GM03348 (cell line): ENCODE measurements at places on chromosomes 6 and 20.

DNA sequence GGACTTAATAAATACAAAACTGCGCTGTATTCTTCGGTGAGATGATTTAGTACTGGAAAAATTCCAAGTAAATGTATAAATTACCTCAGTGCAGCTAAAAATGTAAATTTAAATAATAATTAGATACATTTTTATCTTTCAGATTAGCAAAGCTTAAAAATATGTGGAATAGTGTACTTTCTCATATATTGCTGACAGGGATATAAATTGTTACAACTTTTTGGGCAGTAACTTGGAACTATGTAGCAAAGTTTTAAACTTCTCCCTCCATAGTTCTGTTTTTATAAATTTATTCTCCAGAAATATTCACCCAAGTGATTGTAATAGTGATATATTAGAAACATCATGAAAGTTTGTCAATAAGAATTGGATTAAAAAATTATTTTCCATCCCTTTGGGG is 384.6 kb upstream of the CITED2 start:
- no peak for DNase-seq

DNA sequence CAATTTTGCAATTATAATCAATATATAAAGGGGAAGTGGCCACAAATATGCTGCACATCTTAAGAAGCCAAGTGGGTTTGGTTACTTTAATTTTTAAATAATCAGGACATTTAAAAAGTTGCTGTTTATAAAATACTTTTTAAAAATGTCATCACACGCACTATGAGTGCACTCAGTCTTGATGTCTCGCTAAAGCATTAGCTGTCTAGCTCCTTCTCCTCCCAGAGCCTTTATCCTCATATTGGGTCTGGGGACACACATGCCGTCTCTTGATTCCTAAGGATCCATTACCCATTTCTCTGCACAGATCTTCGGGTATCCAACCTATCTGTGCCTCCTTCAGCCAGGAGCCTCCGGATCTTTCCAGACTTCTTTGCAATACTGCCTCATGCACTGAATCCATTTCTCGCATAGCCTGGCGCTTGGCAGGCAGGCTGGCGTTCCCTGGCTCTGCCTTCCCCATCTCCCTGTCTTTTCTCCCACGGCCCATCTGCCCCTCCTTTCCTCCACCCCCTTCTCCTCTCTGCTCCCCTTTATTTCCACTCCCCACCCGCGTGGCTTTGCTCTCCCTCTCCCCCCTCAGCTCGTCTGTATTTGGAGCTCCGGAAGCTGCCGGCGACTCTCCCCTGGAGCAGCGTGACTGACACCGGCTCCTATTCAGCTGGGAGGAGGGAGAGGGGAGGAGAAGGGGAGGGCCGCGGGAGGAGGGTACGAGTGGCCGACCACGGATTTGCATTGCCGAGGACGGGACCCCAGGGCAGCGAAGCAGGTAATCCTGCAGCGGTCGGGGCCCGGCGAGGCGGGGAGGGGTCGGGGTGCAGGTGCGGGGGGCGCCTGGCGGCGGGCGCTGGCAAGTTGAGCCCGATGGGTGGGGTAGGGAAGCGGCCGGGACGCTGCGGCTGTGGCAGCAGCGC is at the start of gene CAP2:
TSS of gene CAP2 (plus strand) at position 618 of the 914 bp plus-strand sequence. CDS start 27,961 bp downstream, outside the sequence.
- peak; percentile 84 for DNase-seq

GRCh38 chr6:4780360-4780812 is 4.2 kb downstream of the CDYL start:
- DNase-seq, result no peak

- no peak for DNase-seq
Observed at GRCh38 chr6:124356811-124357210, 553.1 kb downstream of the NKAIN2 start.

DNA sequence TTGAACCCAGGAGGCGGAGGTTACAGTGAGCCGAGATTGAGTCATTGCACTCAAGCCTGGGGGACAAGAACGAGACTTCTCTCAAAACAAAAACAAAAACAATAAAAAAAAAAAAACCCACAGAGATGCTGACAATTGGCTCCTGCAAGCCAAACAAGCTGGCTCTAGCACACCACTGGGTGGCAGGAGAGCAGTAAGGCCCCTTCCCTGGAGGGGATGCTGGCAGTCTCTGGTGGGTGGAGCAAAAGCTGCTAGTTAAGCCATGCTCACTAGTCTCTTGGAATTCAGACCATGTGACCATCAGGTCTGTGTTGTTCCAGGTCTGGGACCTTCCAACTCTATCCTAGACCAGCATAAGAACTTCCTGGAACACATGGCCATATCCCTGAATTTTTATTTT is 18.9 kb upstream of the DSN1 start:
- peak; percentile 60 for DNase-seq

DNA sequence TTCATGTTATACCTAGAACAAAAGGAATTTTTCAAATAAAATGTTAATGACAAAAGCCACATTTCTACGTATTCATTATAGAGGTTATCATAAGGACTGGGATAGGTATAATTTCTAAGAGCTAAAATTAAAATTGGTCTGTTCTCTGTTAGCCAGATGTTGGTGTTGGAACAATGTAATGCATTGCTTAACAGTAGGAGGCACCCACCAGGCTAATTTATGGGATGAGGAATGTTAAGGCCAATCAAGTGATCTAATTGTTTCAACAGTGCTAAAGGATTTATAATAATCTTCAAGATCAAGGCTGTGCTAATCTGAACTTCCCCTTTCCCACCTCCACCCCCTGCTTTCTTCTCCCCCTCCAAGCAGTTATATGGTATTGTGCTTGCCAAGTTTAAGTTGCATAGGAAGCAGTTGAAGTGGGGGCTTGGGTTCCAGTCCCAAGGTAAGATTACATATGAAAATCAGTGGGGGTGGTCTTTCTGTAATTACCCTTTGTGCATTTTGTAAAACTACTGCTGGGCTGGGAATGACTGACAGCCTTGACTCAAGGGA is 89.2 kb upstream of the BACH2 start:
- DNase-seq, result no peak

DNA sequence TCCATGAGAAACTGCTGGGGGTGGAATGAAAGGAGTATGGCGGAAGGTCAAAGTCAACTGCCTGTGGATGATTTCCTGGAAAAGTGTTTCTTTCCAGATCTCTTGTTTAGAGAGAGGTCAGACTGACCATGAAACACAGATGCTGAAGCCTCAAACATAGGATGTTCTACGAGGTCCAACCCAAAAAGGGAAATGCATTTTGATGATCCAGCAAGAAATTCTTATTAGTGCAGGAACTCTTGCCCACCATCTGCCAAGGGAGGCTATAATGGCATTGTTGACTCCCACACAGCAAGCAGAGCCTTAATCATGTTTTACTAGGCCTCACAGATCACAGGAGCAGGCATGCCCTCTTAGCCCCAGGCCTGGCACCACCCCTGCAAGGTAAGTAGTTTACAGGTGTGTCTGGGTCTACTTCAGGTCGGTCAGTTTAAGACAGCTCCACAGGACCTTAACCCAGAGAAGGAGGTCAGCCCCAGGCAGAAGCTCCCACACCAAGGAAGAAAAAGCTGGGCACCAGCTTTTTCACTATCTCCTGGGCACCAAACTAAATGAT is 67.6 kb upstream of the CNKSR3 start:
- DNase-seq, result no peak

- DNase-seq, result no peak
Observed at GRCh38 chr20:3660262-3661059, 2.7 kb downstream of the GFRA4 start.

GRCh38 chr6:89281779-89282246 is 33.3 kb downstream of the GABRR2 start:
- DNase-seq, result no peak

DNA sequence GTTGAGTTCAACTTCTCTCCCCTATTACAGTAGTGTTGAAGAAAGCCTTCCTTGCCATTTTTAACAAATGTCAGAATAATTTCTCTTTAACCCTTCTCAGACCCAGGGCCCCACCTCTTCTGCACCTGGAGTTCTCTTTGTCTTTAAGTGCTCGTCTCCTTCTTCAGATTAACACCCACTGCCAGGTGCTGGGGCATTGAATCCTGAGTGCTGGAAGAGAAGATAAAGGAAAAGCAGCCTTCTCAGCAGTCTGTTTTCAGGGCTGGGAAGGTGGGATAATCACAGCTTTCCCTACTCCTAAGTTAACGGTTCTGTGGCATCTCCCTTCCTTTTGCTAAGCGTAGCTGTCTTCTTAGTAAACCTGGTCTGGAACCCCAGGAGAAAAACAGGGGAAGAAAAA is 114.6 kb upstream of the TAB2 start:
- DNase-seq, result no peak

- DNase-seq, result no peak
Observed at GRCh38 chr6:150026976-150027805, 1.9 kb upstream of the RAET1L start.

- peak; percentile 33 for DNase-seq
Observed at GRCh38 chr6:55276745-55277530, 50.3 kb upstream of the GFRAL start.

DNA sequence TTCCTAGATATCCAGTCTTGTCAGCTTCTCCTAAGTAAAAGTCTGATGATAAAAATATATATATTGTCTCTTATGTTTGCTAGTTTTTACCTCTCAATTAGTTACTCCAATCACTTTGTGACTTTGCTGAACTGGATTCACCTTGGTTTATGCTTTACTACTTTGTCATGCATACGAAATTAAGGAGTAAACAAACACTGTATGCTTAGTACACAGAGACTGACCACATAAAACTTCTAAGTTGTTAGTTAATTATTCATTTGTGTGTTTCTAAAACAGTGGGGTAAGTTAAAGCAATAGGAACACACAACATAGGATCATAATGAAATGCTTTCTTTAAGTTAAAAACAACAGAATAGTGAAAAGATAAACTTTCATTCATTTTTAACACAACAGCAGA is 877.3 kb upstream of the MAP3K7 start:
- DNase-seq, result no peak

DNA sequence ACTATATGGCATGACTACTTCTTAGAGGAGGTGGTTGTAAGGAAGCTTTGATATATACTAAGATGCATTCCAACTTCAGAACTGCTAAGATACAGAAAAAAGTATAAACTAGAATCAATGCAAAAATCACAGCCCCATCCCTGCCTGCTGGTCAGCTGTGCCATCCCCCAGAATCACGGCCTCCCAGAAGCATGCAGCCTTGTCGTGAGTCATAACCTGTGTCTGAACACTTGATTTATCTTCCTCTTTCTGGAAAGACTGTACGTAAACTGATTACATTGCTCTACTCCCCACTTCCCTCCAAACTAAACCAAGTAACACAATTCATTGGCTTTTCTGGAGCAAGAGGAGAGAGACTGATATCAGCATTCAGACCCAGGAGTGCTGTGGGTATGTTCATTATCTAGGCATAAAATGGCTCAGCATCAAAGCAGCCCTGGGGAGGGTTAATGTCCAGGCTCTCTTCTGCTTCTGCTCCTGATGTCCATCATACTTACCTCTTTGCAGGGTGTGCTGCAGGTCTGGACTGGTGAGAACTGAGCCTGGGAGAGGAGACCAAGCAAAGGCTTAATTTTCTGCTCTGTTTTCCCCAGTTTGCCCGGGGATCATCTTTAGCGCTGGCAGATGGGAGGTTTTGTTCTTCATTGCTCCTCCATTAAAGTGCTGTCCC is 18.4 kb downstream of the SCP2D1 start:
- peak; percentile 33 for DNase-seq

DNA sequence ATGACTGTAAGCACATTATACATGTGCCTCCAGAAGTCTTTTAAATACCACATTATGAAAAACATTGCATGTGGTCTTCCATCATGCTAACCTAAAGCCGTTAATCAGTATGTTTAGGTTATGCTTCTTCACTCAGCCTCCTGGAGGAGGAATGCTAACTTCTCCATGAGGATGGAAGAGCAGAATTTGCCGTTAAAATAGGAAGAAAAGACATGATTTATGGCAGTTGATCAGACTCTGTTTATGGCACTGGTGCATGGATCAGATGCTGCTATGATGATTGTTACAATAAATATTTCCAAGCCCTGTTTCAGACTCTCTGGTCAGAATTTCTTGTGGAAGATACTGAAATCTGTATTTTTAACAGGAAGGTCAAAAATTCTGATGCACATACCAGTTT is 31.7 kb downstream of the MAP3K4 start:
- peak; percentile 24 for DNase-seq

DNA sequence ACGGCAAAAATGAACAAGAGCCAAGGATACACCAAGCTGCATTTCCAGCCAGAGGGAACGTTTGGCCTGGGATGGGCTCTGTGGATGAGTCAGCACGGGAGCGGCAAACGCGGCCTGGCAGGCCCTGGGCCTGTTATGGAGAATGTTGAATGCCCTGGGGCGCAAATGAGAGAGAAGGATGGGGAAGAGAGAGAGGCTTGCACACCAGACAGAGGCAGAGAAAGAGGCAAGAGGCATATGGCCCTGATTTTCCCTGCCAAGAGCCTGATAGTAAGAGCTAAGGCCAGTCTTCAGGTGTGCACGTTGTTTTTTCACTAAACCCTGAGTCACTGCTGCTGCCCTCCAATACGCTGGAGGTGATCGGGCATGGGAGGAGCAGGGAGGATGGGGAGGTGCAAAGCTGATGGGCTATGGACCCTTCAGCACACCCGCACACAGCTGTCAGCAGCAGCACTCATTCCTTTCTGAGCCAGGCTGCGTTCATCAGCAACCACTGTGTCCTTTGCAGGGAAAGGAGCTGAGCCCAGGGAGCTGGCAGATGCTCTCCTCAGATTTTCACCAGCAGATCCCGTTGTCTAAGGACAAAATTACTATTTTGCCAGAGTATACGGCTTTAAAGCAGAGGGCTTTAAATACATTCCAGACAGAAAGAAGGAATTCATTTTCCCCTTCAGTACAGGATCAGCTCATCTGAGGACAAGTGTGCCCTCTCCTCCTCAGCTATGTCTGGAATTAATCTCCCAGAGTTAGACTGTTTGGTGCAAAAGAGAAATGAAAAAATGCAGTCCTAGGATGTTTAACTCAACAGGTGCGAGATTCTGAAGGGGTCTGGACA is 61.7 kb upstream of the SLC22A23 start:
- DNase-seq, result peak; percentile 86

DNA sequence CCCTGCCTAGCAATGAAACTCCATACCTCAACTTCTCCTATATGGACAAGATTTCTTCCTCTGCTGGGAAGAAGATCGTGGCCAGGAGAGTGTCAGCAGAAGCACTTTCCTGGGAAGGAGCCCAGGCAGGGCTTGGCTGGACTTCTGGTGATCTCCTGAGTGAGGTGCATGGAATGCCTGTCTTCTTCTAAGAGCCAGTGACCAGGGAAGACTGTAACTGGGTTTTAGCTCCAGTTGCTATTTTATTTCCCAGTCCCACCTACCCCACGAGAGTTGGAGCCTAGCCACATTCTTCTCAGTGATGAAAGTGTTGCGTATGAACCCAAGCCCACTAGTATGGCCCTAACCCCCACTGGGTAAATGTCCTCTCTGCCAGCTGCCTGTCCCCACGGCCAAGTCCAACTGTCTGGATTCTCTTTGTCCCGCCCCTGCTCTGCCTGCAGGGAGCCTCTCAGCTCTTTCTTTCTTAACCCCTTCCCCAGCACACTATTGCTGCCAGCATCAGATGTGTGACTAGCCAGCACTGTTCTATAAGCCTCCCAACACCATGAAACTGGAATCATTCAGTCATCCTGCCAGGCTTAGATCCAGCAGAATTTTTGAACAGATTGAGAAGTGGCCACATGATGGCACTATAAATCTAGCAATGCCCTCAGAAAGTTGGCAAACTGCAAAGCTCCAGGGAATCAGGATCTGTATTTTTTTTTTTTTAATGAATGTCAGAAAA is 69.8 kb upstream of the FAM184A start:
- DNase-seq, result peak; percentile 71
